ENCODE measurements at places on chromosomes 16 and 17.

DNA sequence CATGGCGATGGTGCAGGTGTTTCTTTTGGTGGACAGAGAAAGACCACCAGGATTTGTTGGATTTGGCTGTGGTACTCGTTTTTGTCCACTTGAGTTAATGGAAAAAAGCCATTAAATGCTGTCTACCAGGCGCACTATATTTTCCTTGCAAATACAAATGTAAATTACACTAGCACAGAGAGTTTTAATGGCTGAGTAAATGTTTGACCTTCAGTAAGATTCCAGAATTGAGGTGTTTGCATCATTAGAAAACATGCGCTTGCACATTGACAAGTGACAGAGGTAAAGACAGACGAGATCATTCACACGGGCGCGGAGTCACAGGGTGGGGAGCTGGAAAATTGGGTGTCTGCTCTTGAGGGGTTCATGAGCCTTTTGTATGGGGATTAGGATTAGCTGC is 53.5 kb upstream of the AKTIP start:
- no peak for DNase-seq

GRCh38 chr16:11014136-11014535 is 69.8 kb downstream of the CLEC16A start:
- DNase-seq, result no peak

DNA sequence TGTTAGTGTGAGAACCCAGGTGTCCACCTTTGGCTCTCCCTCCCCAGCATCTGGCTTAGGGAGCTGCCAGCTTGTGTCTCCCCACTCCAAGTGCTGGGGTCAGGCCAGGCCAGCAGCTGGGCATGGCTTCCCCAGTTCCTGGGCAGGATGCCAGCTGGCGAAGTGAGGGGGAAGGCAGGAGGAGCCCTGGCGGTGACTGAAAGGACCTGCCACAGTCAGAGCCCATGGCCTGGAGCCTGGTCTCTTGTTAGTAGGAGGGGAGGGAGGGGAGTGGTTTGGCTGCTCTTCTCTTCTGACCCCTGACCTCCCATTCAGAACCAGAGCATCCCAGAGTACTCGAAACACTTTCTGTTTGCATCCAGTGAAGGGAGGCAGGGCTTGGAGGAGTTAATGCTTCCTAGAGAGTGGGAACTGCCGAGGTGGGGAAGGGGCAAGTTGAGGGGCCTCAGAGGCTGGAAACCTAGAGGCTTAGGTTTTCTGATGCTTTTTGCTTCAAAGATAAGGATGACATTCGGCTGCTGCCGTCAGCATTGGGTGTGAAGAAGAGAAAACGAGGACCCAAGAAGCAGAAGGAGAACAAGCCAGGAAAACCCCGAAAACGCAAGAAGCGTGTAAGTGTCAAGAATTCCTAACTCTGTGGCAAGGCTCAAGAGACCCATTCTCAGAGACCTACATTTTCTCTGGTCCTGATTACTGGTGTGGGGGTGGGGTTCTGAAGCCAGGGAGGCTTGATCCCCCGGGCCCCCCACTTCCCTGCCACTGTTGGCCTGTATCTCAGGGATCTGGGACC is 772 bp downstream of the CHD3 start:
- DNase-seq, result no peak

- no peak for DNase-seq
Observed at GRCh38 chr17:59899099-59899498, 6.2 kb downstream of the RPS6KB1 start.

DNA sequence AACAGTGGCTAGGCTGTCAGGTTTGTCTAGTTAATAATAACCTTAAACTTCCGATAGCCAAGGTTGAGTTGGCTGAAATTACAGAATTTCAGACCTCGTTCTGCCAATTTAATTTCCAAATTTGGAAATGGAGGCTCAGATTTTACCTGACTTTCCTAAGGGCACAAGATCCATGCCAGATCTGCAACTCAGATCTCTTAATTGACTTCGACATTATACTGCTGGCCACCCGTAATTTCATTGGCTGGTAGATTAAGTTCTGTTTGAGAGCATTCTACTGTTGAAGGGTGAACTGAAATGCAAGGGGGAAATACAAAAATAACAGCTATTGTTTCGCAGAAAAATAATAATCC is 210.8 kb downstream of the CNTNAP4 start:
- DNase-seq, result no peak

DNA sequence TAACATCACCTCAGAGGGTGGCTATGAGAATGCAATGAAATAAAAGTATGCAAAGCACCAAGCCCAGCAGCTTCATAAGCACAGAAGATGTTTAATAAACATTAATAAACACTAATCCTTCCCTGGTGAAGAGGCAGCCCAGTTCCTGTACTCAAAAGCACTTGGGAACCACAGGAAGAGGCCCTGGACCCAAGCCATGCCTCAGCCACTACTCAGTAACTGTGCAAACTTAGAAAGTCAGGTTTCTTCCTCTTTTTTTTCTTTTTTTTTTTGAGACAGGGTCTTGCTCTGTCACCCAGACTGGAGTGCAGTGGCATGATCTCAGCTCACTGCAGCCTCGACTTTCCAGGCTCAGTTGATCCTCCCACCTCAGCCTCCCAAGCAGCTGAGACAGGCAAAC is 5.3 kb downstream of the ARHGAP17 start:
- DNase-seq, result no peak

Data from immature natural killer cell (primary cell).